Stimulated activated CD4-positive, alpha-beta T cell treated with anti-CD3 and anti-CD28 coated beads, Interleukin-1b, Interleukin-23, amount 100 ng/mL, for 1 hour (primary cell): ENCODE measurements at places on chromosomes 13 and 19.

DNA sequence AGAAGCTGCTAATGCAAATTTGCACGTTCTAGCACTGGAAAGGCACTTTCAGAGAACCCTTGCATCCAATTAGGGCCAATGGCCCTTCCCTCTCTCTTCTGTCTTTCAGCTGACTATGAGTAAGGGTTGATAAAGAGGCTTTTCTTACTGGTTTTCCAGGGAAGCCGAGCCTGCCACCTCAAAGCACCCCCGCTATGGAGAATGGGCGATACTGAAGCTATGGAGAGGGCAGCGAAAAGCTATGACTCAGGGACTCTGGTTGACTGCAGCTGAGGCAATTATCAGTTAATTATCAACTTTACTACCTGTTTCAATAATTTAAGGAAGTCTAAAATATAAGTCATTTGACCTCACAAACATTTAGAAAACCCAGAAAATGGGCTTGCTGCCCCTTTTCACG is 115.8 kb downstream of the TRPC4 start:
- no peak for DNase-seq

GRCh38 chr19:29672319-29672932 is 7.2 kb downstream of the PLEKHF1 start:
- no peak for DNase-seq

DNA sequence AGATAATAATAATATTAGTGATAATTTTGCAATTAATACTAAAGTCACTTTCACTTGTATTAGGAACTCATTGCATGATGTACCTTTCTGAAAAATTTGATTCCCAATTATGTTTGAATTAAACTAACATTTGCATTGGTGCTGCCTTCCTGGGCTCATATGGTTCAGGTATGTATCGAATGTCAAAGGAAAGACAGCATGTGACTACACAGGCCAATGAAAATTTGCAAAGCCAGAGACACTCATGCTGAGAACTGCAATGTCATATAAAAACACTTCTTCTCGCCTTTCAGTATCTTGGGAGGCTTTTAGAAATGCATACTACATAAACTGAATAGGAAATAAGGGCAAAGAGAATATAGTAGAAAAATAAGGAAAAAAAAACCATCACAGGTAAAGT is 44.3 kb downstream of the RAP2A start:
- no peak for DNase-seq

- DNase-seq: no peak
Measured at GRCh38 chr19:12137221-12137940, 2.8 kb downstream of the ZNF20 start.

DNA sequence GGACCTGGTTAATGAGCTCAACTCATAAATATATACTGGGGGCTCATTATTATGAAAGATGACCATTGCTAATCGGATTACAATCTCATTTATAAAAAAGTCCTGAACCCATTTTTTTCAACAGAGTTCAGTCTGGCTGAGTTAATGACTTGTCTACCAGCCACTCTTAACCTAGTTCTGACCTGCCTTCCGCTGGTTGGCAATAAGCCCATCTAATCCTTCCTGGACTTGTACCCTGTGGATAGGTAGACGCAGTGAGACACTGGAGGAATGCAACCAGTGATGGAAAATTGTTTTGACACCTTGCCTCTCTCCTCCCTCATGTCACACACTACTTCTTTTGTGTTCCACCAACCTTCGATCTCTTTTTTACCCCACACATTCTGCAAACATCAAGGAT is 279.9 kb downstream of the FOXO1 start:
- no peak for DNase-seq

GRCh38 chr19:5172859-5173630 is 167.6 kb downstream of the PTPRS start:
- no peak for DNase-seq

- DNase-seq: no peak
Measured at GRCh38 chr19:48795685-48796070, 15.2 kb downstream of the BCAT2 start.

GRCh38 chr13:83377491-83377890 is 504.8 kb downstream of the SLITRK1 start:
- no peak for DNase-seq

GRCh38 chr13:107203146-107203847 is 635.4 kb upstream of the ARGLU1 start:
- DNase-seq: no peak

- no peak for DNase-seq
Measured at GRCh38 chr19:35429698-35430408, 18.2 kb upstream of the FFAR2 start.

GRCh38 chr13:56066321-56066720 is 1074.4 kb upstream of the PRR20A start:
- no peak for DNase-seq

- no peak for DNase-seq
Measured at GRCh38 chr13:40192452-40192851, 474.0 kb downstream of the FOXO1 start.
